ENCODE measurements at places on chromosomes 7 and 10.

DNA sequence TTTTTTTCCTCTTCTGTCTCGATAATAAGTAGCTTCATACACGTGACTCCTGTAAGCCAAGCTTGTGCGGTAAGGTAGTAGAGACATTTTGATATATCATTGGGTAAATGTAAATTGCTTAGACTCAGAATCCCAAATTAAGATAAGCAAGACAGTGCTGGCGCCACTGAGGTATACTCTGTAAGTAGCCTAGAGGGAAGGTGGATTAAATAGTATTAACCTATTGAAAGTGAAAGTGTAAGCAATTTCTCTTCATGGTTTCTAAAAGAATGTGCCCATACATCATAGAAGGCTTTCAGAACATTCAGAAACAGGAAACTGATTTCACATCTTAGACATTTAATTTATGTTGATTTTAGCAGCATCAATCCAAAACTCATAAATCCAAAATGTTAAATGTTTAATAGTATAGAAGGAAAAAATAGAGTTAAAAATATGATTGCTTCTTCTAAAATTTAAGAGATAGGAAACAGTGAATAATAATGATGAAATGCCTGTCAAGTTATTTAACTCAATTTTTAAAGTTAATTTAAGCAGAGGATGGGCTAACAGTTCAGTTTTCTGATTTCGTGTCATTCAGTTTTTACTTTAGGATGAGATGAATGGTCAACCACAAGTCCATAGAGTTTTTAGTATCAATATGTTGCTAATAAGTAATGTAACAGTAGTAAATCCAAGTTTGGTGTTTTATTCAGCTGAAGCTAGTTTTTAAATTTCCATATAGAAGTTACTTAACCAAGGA lies 36.8 kb downstream of the LRRC72 start:
- DNase-seq: no peak

DNA sequence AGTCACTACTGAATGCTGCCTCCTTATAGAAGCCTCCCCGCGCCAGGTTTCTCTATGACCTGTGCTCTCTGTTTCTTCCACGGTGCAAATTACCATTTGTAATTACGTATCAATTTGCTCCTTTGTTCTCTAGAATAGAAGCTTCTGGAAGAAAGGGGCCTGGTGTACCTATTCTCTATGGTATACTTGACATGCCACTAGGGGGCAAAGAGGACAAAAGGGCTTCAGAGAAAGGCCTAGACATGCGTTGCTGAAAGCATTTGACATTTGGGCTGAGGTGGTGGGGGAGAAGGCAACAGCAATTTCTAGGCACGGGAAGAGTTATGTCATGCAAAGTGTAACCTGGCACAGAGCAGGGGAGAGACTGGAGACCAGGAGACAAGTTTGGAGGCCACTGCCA lies 148.7 kb downstream of the WDR11 start:
- no peak for DNase-seq

DNA sequence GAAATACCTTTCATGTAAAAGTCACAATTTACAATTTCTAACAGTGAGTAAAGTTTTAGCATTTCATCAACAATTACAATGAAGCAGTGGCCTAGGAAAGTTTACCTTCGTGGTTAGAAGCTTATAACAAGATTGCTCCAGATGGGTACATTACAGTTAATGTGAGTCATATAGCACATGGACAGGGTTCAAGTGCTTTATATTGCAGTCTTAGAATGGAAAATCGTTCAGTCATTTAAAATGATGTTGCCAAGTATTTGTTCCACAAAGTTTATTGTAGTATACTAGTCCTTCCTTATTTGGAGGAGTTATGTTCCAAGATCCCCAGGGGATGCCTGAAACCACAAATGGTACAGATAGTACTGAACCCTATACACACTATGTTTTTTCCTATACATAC lies 174.6 kb upstream of the TARP start:
- DNase-seq: no peak

- no peak for DNase-seq
These were observed 49.4 kb downstream of the OR13A1 start for GRCh38 chr10:45265996-45266395.

DNA sequence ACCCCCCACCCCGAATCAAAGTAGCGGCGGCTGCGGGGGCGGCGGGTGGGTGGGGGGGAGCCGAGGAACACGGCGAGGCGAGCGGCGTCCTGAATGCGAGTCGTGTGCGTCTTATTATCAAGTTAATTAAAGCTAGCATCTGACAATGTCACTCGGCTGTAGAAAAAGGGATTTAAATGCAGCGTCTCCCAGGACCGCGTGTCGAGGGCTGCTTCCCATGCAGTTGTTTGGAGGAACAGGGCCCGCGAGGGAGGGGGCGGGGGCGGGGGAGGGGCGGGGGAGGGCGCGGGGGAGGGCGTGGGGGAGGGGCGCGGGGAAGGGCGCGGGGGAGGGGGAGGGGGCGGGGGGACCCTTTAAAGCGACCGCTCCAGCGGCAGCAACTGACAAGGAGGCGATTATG lies 2.7 kb upstream of the UNCX start:
- no peak for DNase-seq

- DNase-seq: no peak
These were observed 38.6 kb downstream of the MAP3K8 start for GRCh38 chr10:30472414-30473155.

- no peak for DNase-seq
These were observed 21.1 kb downstream of the DPYSL4 start for GRCh38 chr10:132207536-132208461.

DNA sequence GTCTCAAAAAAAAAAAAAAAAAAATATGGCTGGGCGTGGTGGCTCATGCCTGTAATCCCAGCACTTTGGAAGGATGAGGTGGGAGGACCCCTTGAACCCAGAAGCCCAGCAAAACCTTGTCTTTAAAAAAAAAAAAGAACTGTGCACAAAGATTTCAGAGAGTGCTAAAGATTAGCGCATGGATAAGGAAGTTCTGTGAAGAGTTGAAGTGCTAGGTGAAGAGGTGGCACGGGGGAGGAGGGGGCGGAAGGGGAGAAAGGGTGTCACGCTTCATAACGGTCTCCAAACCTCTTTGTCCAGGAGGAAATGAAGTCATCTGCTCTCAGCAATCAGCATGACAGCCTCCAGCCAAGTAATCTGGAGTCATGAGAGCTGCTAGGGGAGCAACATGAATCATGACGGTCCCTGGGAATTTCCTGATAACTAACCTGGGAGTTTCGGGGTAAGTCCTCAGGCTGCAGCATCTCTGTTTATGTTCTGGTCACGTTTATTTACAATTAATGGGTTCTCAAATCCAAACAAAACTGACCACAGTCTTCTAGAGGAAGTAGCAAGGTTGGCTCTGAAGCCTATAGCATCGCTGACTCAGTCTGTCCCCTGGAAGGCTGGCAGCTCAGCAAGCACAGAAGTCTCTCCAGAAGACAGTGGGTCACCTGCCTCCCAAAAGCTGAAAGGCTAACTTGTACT lies 1.9 kb upstream of the PLAU start:
- peak; percentile 33 for DNase-seq

GRCh38 chr10:52491246-52491995 lies 177.3 kb downstream of the DKK1 start:
- DNase-seq: no peak

- no peak for DNase-seq
These were observed 22.5 kb downstream of the UPP1 start for GRCh38 chr7:48111596-48111995.

- no peak for DNase-seq
These were observed 246.7 kb upstream of the TPK1 start for GRCh38 chr7:145082366-145083161.

DNA sequence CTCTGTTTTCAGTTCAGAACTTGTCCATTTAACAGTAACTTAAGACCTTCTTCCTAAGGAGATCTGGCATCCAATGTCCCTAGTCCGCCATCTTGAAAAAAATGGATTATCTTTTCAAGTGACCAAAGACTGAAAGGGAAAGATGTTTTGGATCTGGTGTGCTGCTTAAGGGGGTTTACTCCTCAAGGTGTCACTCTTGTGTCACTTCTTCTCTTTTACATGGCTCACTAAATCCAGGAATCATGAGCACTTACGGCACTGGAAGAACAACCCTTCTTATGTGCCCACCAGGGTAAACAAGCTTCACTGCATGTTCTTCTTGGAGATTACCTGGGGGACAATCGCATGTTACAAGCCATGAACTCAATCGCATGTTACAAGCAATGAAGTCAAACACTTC lies 43.7 kb downstream of the ANXA8 start:
- DNase-seq: no peak

DNA sequence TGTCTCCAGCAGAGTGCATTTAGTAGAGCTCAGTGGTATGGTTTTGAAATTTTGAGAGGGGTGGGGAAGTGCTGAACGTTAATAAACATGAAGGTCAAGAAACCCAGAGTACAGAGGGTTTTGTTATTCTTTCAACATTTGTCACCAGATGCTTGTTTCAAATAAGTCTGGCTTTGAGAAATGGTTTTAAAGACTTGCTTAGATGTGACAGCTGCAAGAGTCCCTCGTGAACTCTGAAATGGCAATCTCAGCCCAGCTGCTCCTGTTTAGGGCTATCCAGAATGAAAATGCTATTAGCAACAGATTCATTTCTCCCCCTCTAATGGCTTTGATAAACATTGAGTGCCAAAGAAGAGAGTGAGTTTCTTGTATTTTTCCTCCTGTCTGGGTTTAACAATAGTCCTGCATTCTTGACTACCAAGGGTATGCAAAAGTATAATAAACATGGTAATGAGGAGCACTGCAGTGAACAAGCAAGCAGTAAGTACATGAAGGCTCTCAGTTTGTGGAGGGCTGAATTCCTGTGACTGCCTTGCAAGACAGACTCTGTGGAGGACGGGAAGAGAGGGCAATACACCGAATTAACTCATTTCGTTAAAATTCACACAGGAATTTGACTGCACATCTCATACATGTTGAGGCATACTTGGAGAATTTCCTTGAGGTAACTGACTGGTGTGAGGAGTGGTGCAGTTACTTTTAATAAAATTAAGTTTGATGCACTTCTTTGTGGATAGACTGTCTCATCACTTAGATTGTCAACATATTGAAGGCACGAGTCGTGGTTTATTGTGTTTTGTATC lies 490.9 kb downstream of the REEP3 start:
- DNase-seq: no peak

GRCh38 chr7:155551785-155552611 lies 5.6 kb upstream of the CNPY1 start:
- no peak for DNase-seq

- DNase-seq: no peak
These were observed 44.9 kb upstream of the IL6 start for GRCh38 chr7:22681852-22682657.

- no peak for DNase-seq
These were observed 45.8 kb upstream of the WIPI2 start for GRCh38 chr7:5143935-5144903.

DNA sequence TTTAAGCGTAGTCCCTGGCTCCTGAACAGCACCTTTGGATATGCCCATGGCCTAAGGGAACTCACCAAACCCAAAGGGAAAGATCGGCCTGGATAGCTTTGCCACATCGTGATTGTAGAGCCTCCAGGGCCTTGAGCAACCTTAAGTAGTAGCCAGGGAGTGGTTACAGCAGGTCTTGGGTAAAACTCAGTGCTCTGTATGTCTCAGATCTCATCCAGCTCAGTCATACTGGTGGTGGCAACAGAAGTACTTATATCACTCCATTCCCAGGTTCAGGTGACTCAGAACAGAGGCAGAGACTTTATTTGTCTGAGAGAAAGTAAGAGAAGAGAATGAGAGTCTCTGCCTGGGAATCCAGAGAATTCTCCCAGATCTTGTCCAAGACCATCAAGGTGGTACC lies 39.1 kb upstream of the AASS start:
- DNase-seq: no peak

Data from thoracic aorta (tissue), 2 donors.